Omental fat pad (tissue), 4 donors: ENCODE measurements at places on chromosomes 3 and 15.

GRCh38 chr15:55221090-55222011 is 24.6 kb upstream of the RSL24D1 start:
- DNase-seq: no peak

DNA sequence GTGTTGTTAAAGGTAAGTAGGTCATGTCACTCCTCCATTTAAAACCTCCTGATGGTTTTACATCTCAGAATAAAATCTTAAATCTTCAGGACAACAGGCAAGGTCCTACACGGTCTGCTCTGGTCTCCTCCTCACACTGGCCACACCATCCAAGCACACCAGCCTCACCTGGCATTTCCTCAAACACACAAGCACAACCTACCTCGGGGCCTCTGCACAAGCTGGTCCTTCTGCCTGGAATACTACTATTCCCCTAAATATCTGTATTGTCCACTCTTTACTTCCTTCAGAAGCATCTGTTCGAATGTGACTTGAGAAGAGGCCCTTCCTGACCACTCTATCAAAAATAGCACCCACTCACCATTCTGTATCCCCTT is 1.8 kb downstream of the GORASP1 start:
- no peak for DNase-seq

DNA sequence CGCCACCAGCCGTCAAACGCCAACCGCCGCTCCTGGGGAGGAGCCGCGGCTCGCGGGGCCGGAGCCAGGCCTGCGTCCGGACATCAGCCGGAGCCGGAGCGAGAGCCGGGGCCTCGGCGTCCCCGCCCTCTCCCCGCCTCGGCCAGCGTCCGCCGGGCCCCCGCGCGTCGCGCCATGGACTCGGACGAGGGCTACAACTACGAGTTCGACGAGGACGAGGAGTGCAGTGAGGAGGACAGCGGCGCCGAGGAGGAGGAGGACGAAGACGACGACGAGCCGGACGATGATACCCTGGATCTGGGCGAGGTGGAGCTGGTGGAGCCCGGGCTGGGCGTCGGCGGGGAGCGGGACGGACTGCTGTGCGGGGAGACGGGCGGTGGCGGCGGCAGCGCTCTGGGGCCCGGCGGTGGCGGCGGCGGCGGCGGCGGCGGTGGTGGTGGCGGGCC is 359 bp downstream of the ARIH1 start:
- no peak for DNase-seq

- DNase-seq: no peak
Observed at GRCh38 chr15:59995568-59996297, 8.4 kb upstream of the FOXB1 start.

- no peak for DNase-seq
Observed at GRCh38 chr15:92079647-92080255, 226.2 kb downstream of the SLCO3A1 start.

DNA sequence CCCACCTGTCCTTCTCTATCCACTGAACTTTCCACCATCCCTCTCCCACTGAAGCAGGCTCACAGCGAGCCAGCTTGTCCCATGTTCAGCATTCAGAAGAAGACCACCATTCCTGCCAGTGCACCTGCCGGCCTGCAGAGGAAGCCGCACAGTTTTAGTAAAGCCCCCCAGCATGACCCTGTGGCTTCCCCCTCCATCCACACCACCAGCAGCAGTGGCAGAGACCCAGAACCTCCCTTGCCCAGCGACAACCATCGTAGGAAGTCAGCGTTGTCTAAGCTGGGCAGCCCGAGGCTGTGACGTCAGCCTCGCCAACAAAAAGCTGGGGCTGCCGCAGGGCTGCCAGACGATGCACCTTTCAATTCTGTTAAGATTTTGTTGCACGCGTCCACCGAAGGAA is 66.6 kb upstream of the TAMM41 start:
- no peak for DNase-seq

DNA sequence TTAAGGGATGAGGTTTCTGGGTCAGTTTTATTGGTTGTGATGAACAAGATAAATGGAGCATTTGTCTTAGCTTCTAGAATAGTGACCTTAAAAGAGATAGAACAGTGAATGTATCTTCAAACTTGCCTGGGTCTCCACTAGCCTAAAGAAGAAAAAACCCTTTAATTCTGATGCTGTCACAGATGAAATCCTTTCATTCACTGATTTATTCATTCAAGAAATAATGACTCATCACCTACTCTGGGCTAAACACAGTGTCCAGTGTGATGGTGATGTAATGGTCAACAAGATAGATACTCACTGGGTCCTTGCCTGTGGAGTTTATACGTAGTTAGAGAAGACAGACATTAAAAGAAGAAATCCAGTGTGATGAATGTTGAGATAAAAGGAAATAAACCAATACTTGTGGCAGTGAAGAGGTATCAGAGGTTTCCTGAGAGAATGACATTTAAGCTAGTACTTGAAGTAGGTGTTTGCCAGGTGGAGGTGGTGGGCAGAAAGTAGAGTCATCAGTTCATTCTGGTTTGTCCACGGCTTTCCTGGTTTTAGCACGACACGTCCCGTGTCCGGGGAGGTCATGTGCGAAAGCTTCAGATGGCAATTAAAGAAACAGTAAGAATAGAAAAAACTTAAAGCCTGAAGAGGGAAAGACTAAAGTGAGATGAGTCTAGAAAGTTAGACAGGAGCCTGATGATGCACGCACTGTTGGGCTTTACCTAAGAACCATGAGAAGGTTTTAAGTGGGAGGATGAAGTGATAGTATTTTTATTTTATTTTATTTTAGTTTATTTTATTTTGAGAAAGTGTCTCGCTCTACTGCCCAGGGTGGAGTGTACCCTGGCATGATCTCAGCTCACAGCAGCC is 18.5 kb downstream of the PAK2 start:
- no peak for DNase-seq

DNA sequence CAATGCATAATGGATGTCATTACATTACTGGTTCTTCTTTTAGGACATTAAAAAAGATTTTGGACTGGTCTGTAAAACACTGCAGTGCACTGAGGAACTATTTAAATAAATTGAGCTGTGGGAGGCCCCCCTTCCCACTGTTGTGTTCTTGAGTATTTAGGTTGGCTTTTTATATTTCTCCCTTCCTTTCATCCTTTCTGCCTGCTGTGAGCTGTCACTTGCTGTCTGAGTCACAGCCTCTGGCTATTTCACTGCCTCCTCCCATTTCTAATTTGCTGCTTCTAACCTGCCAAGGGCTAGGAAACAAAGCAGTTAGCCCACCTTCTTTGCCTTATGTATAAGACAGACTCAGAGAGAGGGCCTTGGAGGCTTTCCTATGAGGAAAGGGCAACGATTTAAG is 89.0 kb upstream of the FNDC3B start:
- DNase-seq: no peak

DNA sequence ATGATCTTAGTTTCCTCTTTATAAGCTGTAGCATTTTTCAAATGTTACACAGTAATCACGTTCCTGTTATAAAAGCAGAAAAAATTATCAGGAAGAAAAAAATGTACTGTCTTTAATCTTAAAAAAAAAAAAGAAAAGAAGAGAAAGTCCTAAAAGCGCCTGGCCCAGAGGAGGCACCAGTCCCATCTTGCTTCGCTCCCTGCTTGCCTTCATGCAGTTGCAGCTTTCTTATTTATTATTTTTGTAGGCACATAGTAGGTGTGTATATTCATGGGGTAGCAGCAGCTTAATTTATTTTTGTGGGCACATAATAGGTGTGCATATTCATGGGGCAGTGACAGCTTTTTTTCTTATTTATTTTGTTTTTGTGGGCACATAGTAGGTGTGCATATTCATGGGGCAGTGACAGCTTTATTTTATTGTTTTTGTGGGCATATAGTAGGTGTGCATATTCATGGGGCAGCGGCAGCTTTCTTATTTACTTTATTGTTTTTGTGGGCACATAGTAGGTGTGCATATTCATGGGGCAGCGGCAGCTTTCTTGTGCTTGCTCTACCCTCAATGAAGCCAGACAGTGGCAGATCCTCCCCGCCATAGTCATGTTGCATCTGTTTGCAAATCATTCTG is 5.5 kb upstream of the EHD4 start:
- no peak for DNase-seq

DNA sequence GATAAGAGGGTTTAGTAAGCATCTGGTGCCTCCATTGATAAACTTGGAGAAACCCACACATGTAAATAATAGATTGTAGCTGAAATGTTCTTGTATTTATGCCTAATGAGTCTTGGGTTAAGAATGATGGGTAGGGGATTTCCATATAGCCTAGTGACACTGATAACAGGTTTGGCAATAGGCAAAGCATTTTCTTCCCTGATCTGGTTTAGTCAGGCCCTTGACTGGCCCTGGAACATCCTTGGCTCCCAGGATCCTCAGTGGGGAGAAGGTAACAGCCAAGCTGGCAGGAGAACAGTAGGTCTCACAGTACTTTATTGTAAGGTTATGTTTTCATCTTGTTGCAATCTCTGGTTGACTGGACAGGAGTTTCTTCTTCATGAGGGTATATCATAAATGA is 228.4 kb downstream of the DIPK2A start:
- DNase-seq: no peak

DNA sequence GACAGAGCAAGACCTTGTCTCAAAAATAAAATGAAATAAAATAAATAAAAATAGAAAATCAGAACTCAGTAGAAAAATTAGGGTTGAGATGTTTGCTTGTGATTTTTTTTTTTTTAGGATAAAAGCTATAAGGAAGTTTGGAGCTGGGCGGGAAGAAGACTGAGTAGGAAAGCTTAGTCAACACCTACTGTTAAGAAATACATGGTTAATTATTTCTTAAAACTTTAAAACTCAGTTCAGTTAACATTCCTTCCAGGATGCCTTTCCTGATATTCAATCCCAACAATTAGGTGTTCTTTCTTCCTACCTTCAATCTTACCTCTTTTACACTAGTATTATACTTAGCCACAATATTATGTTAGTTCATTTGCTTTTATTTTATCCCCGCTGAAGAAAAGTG is 246.2 kb downstream of the LSAMP start:
- DNase-seq: no peak

GRCh38 chr3:144058713-144059112 is 87.1 kb downstream of the DIPK2A start:
- DNase-seq: no peak

- no peak for DNase-seq
Observed at GRCh38 chr15:78018445-78018844, 59.1 kb downstream of the TBC1D2B start.

- DNase-seq: no peak
Observed at GRCh38 chr3:4387210-4388204, 79.6 kb downstream of the SUMF1 start.

GRCh38 chr15:77454951-77455350 is 34.3 kb downstream of the HMG20A start:
- DNase-seq: no peak

GRCh38 chr3:141462176-141462859 is 24.5 kb upstream of the RASA2 start:
- DNase-seq: no peak

DNA sequence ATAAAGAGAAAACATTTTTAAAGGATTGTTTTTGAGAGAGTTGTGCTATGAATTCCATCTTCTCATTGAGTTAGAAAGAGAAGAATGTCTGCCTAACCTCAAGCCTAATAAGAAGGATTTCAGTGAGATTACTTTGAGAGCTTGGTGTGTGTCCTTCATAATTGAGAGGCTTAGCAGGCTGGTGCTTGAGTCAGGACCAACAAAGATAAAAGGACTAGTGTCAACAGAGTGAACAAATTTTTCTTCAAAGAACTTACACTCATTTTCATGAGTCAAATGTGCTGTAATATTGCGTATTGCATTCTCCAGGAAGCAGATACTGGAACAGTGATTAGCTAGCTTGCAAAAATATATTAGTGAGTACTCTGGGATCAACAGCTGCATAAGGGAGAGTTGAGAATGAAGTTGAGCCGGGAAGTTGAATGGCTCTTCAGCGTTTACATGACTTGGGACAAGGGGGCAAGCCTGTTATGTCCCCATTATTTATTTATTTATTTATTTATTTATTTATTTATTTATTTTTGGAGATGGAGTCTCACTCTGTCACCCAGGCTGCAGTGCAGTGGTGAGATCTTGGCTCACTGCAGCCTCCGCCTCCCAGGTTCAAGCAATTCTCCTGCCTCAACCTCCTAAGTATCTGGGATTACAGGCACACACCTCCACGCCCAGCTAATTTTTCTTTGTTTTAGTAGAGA is 37.5 kb upstream of the SLITRK3 start:
- no peak for DNase-seq

DNA sequence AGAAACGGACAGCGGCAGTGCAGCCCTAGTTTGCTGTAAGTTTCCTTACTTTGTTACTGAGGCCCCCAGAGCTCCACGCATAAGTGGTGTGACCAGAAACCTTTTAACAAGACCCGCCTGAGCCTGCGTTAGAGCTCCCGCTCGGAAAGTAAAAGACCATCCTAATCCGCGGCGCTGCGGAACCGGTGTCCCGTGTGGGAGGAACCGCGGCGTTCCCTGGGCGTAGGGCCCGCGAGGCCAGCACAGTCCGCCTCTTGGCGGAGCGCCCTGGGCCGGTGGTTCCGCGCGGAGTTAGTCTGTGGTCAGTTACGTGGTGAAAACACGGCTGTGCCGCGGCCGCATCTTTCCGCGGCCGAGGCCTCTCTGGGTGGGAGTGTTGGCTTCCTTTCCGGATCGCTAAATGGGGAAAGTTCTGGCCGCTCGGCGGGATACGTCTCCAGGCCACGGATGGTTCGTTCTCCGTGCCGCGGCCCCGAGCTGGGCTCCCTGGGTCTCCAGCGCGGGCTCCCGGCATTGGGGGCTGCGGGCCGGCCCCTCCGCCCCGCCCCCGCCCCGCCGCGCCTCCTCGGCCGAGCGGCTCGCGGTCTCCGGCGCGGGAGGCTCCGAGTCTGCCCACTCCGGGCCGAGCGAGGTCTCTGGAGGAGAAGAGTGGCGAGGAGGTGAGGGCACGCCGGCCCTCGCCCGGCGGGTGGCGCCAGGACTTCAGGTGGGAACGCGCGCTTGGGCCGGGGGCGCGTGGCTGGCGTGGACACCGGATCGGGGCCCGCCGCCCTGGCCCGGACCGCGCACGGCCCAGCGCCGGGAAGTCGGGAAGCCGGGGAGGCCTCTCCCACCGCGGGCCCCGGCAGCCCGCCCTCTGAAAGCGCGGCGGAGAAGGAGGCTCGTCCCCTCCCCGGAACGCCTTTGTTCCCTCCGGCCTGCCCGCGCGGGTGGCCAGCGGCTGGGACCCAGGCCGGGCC is 754 bp downstream of the B3GNT5 start:
- DNase-seq: no peak

DNA sequence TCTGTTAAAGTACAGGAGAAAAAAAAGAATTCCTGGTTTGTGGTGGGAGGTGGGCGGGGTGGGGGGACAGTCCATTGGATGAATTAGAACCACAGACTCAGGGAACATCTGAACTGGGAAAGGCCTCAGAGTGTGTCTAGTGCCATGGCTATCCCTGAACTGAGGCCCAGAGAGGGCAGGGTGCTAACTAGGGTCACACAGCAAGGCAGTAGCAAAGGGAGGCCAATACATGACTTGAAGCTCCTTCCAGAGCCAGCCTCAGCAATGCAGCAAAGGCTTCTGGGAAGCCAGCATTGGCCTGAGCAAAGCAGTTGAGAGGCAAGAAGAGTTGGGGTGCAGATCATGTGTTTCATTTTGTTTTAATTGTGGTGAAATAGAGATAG is 85.4 kb downstream of the SMAD6 start:
- no peak for DNase-seq

DNA sequence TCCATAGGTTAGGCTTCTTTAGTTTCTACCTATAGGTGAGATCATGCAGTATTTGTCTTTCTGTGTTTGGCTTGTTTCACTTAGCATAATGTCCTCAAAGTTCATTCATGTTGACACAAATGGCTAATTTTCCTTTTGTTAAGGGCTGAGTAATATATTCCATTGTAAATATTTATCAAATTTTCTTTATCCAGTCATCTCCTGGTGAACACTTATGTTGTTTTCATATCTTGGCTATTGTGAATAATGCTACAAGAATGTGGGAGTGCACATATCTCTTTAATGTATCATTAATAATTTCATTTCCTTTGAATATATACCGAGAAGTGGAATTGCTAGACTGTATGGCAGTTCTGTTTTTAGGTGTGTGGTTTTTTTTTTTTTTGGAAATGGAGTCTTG is 250.9 kb upstream of the SEMA6D start:
- DNase-seq: no peak
